ENCODE measurements at places on chromosomes 13 and 19. TPM values are rescaled to one million over a fixed set of nuclear protein-coding genes. Genes with fewer than 3 reads are reported as not detected.
A peak's percentile ranks its signal among the peaks of the same experiment; 100 is the strongest.

DNA sequence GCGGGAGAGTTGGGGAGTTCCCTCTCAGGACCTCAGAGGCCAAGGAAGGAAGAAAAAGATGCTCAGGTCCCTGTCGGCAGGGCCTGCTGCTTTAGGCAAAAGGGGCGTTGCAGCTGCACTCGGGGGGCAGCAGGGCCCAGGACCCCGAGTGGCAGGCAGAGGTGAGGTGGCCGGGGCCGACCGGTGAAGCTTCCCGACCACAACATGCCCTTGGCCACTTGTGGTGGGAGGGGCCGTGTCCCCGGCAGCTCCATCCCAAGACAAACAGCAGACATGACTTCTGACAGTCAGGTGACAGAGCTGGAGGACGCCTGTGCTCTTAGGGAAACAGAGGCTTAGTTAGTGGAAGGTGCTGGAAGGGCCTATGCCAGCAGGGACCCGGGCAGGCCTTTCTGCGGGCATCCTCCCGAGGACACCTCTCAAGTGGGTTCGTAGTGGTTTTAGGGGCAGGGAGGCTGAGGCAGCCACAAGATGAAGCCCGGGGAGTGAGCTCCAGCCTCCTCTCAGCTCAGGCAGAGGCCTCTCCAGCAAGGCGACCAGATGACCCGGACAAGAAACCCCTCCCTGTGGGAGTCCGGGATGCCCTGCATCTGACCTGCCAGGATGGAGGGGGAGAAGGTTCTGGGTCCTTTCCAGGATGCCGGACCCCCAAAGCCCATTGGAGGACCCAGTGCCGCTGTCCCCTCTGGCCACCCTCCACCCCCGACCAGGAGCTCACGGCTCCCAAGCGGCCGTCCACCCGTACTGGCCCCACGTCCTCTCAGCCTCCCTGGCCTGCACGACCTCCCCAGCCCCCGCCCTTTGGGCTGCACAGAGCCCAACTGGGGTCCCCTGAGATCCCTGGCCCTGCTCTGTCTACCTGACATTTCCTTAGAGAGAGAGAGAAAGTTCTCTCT, 24.2 kb downstream of the BTBD2 start:
- no peak for DNase-seq

GRCh38 chr13:108402850-108403249, 133.3 kb downstream of the TNFSF13B start:
- no peak for DNase-seq

- DNase-seq = no peak
Observed at GRCh38 chr13:101384929-101385328, 31.4 kb downstream of the NALCN start.

DNA sequence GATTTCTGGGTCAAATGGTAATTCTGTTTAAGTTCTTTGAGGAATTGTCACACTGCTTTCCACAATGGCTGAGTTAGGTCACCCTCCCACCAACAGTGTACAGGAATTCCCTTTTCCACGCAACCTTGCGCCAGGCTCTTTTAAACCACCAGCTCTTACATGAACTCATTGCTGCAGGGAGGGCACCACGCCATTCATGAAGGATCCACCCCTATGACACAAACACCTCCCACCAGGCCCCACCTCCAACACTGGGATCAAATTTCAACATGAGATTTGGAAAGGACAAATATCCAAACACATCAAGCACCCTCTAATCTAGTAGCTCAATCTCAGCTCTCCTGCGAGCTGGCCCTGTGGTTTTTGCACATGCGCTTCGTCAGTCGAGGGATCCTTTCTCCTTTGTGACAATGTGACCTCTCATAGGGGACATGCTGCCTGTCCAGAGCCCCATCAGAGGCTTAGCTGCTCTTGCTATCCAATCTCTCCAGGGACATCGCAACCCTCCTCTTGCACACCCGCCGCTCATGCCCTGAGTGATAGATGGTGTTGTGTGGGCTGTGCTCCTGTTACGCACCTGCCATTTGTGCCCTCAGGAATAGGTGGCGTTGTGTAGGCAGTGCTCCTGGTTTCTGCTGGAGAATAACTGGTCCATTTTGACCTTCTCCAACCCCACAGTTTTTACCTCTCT, 328.0 kb downstream of the UQCRFS1 start:
- no peak for DNase-seq

GRCh38 chr19:5644037-5644436, 21.2 kb downstream of the SAFB start:
- DNase-seq = peak; percentile 27

GRCh38 chr13:109610517-109610916, 175.9 kb downstream of the IRS2 start:
- DNase-seq = no peak

GRCh38 chr13:80436571-80437169, 95.7 kb upstream of the SPRY2 start:
- DNase-seq = no peak

DNA sequence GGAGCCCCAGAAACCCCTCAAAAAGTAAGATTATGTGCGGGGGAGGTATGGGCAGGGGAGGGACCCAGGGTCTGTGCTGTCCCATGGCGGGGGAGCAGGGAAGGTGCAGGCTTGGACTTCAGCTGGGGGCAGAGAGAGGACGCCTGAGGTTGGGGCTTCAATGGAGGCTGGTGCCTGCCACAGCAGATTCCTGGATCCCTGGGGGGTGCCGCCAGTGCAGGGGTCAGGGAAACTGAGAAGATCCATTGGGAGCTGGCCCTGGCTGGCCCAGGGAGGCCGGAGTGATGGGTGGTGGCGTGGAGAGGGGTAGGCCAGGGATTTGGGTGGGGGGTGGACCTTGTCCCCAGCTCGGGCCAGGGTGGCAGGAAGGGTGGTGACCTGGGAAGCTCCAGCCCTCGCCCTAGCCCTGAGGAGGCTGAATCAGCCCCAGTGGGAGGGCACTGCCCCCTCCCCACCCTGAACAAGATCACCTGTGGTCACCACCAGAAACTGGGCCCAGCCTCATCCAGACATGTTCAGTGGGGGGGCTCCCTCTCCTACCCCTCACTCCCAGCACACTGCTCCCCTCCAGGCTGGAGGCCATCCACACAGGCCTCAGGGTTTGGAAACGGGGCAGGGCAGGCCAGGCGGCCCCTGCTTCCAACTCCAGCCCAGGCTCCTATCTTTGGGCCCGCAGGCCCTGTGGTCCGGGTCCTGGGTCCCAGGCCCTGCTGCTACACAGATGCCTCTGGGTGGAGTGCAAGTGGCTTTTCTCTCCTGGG, 1.4 kb downstream of the NKPD1 start:
- DNase-seq = no peak

- DNase-seq = peak; percentile 68
Observed at GRCh38 chr19:55301459-55302317, 17.9 kb downstream of the BRSK1 start.

DNA sequence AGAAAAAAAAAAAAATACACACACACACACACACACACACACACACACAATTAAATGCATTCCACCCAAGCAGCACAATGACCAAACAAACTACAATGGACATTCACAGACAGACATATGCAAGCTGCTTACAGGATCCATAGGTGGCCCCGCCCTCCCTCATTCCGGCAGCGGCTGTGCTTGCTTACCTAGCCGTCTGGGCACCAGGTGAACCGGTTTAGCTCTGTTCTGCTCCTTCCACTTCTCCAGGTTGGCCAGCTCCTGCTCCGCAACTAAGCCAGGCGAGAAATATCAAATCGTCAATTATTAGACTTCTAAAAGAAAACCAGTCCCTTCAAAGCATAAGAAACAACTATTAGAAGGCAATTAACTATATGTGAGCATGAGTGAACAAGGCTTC, 23.1 kb downstream of the EPSTI1 start:
- DNase-seq = no peak

GRCh38 chr19:54959840-54960239, 6.3 kb upstream of the NLRP2 start:
- no peak for DNase-seq

PINLYP gene
- not detected for total RNA-seq

SLC6A16 gene
- 0.13 TPM for total RNA-seq

SUGP1 gene
- 45.8 TPM for total RNA-seq

PEX11G gene
- total RNA-seq = 2.2 TPM

CLDN10 gene
- not detected for total RNA-seq

KCNC3 gene
- total RNA-seq = not detected

SPACA4 gene
- not detected for total RNA-seq

CTXN1 gene
- total RNA-seq = 5.2 TPM

RFPL4A gene
- total RNA-seq = not detected

CEACAM20 gene
- total RNA-seq = not detected

Data from HFFc6 (cell line).